Right renal pelvis (tissue), 4 donors: ENCODE measurements at places on chromosomes 5 and 9.

DNA sequence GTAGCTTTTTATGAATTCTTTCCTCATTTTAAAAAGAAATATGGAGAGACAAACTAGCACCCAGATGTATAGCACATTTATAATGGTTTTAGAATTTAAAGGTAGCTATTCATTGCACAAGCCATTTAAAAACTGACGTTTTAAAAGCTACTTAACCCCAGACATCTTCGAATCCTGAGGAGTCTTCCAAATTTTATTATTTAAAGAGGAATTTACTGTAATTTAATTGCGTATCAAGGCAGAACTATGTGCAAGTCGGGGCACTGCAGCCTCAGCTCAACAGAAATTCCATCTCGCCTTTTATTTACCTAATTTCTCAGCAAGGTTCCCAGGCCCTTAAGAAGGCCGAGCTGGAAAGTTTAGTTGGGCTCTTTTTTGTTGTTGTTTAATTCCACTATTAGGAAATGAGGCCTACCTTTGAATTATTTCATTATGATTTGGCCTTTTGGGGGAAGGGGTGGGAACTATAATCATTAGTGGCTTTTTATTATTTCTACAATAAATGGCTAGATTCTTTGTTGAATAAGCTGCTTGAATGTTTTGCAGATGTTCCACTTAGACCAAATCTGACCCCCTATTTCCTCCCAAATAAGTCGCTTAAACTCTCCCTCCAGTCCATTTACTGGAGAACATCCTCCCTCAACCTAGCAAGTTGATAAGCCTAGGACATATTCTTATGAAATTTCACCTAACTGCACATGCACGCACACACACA lies 20.2 kb downstream of the NR2F1 start:
- DNase-seq, result no peak

DNA sequence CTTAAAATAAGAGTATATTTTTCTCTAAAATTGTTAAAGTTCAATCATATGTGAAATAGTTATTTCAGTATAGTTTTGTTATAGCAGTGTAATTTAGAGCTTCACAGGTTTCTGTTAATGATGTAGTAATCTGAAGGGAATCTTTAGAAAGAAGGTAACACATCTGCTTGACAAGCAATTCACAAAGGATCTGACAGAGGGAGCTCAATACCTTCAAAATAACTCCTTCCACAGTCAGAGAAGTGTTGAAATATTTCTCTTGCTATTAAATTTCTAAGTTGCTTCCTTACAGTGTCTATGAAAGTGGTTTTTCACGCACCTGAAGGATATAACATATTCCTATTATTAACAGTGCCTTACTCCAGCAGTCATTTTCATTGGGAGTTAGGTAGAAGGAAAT lies 44.9 kb downstream of the SLC25A51 start:
- DNase-seq, result no peak

GRCh38 chr9:122464633-122465567 lies 12.8 kb downstream of the OR1J1 start:
- DNase-seq, result peak; percentile 65

- DNase-seq, result no peak
Measured at GRCh38 chr5:45440466-45440865, 255.7 kb downstream of the HCN1 start.

- DNase-seq, result no peak
Measured at GRCh38 chr9:31588006-31588405, 796.4 kb upstream of the ACO1 start.

- DNase-seq, result no peak
Measured at GRCh38 chr9:93133681-93134014, 403 bp downstream of the NINJ1 start.

DNA sequence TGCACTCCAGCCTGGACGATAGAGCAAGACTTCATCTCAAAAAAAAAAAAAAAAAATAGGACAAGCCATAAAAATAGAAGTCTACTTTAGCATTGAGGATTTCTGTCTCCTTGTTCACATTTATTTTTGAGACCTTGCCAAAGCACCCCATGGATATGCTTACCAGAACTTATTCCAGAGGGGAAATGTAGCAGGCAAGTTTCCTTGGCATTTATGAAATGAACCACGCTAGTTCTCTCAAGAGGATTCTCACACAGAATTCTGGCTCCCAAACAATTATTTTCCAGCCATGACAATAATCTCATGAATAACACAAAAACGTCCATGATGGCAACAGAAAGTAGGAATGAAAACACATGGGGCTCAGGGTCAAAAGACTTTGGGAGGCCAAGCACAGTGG lies 23.4 kb upstream of the GPX8 start:
- DNase-seq, result no peak
